ENCODE measurements at places on chromosomes 3 and 15. TPM values are rescaled to one million over a fixed set of nuclear protein-coding genes. Genes with fewer than 3 reads are reported as not detected.

Gene HYAL3
- total RNA-seq, result 2.4 TPM

Gene COLQ
- total RNA-seq, result 2.4 TPM

Gene IMPG2
- total RNA-seq, result 0.90 TPM

Gene DUOXA2
- not detected for total RNA-seq

Gene ZNF619
- 4.5 TPM for total RNA-seq

Gene ALDH1A3
- 73.2 TPM for total RNA-seq

Gene GPR160
- total RNA-seq, result 6.1 TPM

Gene IQCH
- total RNA-seq, result 10.0 TPM

Gene GRIP2
- total RNA-seq, result 6.8 TPM

Gene RFX7
- total RNA-seq, result 14.8 TPM

Gene ECT2
- total RNA-seq, result 1.5 TPM

Gene CCDC9B
- 12.7 TPM for total RNA-seq

Gene RHCG
- total RNA-seq, result not detected

Gene THRB
- total RNA-seq, result 5.7 TPM

Gene CTXN2
- total RNA-seq, result not detected

Gene BFSP2
- total RNA-seq, result not detected

Gene GOLGA8G
- total RNA-seq, result not detected

Gene GABRR3
- total RNA-seq, result not detected

Gene ACP3
- 0.33 TPM for total RNA-seq

Gene TMEM40
- not detected for total RNA-seq

Gene PSTPIP1
- 1.8 TPM for total RNA-seq

Gene ADCY5
- total RNA-seq, result 25.6 TPM

Gene RBP2
- total RNA-seq, result not detected

Gene TMEM207
- not detected for total RNA-seq

Gene SEMA3B
- total RNA-seq, result 52.4 TPM

Gene SAMD7
- not detected for total RNA-seq

Gene CCR3
- total RNA-seq, result not detected

Gene LRTM1
- total RNA-seq, result not detected

Gene ERC2
- 6.7 TPM for total RNA-seq

Gene C3orf62
- 4.4 TPM for total RNA-seq

Gene TMOD2
- total RNA-seq, result 15.2 TPM

Gene TMCO5A
- total RNA-seq, result not detected

Gene SUCLG2
- 37.0 TPM for total RNA-seq

Gene NR2E3
- not detected for total RNA-seq

Gene RTP4
- total RNA-seq, result 2.4 TPM

Gene CALML4
- total RNA-seq, result 4.8 TPM

Gene SERPINI2
- 0.83 TPM for total RNA-seq

Gene SPSB4
- total RNA-seq, result 0.11 TPM

Gene RAD51
- total RNA-seq, result 2.5 TPM

Gene LMAN1L
- total RNA-seq, result not detected

Gene POC1A
- total RNA-seq, result 0.72 TPM

Gene CCR8
- not detected for total RNA-seq

Gene B3GALNT1
- 12.9 TPM for total RNA-seq

Gene RTP1
- total RNA-seq, result not detected

Gene PLXNB1
- 164 TPM for total RNA-seq

Gene UPK1B
- total RNA-seq, result 0.69 TPM

Gene SPRED1
- 30.5 TPM for total RNA-seq

Gene LINGO1
- 0.63 TPM for total RNA-seq

Measured in ovary (tissue), 10 donors.